ENCODE measurements at places on chromosomes 1 and 21.

GRCh38 chr1:69421286-69421685 is 146.4 kb upstream of the LRRC7 start:
- DNase-seq = no peak

DNA sequence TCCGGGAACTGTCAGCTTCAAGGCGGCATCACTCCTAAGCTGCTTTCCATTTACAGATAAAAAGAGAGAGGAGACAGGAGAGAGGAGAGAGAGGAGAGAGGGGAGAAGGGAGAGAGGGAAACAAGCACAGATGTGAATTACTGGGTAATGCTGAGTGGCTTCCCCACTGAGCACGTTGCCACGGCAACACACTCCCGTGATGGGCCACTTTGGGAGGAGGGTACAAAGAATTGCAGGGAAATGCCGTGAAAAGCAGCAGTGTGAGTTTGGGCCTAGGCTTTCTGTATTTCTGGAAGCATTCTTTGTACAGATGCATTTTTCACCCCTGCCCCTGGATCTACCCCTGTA is 128.0 kb upstream of the IRF2BP2 start:
- DNase-seq = no peak

DNA sequence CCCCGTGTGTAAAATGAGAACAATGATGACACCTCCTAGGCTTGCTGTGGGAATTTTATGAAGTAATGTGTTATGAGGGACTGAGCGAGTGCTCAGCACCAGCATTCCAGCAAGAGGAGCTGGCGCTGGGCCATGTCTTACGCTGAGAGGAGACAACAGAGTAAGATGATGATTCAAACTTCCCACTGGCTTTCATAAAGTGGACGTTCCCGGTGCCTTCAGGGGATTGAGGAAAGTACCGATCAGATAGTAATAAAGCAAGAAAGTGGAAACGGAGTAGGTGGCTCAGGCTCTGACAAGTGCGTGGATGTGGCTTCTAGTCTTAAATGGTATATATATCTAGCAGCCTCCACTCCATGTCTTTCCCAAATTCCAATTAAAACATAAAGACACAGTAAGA is 23.8 kb downstream of the EPHA10 start:
- DNase-seq = no peak

- DNase-seq = no peak
Measured at GRCh38 chr1:217153361-217153760, 430.1 kb upstream of the ESRRG start.

DNA sequence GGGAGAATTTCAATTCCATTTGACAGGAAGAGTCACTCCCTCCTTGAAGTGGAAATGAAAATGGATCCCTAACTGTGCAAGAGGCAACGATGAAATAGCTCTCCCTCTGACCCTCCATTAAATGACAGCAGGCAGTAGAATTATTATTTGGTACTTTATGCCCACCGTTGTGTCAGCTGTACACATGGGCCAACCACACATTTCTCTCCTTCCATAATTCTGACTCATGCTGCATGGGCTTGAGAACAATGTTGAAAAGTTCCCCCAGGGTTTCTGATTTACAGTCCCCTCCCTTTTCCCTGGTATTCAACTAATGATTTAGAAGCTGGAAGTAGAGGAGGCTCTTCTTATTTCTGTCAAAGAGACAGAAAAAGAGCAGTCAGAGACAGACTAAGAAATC is 103.5 kb downstream of the RGS7 start:
- no peak for DNase-seq

GRCh38 chr1:196400478-196401451 is 207.5 kb downstream of the KCNT2 start:
- DNase-seq = no peak

DNA sequence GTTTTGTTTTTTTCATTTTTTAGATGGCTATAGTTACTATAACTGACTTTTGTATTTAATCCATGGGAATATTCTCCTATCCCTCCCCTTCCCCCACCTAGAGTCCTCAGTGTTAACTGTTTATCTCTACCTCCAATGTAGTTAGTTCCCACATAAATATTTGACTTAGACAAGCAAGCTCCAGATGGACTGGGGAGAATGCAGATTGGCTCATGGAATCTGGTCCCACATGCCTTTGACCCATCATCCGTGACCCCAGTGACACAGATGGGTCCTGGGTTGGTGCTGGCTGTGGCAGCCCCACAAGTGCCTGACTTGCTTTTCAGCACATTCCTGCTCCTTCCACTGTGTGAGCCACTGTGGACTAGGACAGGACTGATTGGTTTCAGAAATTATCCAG is 41.8 kb downstream of the ATP2B4 start:
- DNase-seq = no peak

GRCh38 chr1:6133146-6133895 is 46.8 kb downstream of the CHD5 start:
- DNase-seq = no peak

DNA sequence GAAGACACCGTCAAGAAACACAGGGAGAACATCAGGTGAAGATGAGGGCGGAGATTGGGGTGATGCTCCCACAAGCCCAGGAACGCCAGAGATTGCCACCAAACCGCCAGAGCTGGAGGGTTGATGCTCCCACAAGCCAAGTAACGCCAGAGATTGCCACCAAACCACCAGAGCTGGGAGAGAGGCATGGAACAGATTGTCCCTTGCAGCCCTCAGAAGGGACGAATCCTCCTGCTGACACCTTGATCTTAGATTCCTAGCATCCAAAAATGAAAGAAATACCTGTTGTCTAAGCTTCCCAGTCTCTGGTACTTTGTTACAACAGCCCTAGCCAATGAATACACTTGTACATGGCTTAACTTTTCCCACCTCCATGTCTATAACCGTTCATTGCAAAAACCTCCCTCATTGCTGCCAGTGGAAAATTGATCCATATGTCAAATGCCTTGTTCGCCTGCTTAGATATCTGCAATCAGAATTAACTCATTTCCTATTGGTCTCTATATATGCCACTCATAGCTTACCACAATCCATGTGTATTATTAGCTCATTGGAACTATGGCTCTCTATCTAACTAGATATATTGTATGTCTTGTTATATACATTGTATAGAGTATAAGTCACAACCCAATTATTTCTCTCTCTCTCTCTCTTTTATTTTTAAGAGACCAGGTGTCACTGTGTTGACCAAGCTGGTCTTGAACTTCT is 127.4 kb downstream of the ADSS2 start:
- DNase-seq = no peak

- no peak for DNase-seq
Measured at GRCh38 chr1:194004146-194004545, 817.7 kb upstream of the B3GALT2 start.

- DNase-seq = no peak
Measured at GRCh38 chr21:14768042-14768441, 221.9 kb upstream of the SAMSN1 start.

DNA sequence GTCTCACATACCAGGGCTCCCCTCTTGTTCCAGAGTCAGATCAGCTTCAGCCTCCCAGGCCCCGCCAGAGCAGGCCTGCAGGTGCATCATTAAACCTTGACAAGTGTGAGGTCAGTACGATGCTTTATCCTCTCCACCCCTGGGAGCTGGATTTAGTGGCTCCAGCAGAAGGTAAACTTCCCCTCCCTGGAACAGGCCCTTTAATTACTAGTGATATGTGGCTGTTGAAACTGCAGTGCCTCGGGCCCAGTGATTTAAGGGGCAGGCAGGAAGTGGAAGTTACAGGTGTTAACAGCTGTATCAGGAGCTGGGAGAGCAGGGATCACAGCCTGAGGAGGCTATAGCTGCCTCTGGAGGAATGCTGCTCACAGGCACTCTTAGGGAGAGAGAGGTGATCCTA is 132.4 kb upstream of the KLHDC7A start:
- no peak for DNase-seq

GRCh38 chr1:2271211-2271721 is 43.1 kb downstream of the SKI start:
- DNase-seq = no peak

- DNase-seq = peak; percentile 16
Measured at GRCh38 chr1:150160964-150161621, 11.4 kb downstream of the PLEKHO1 start.

- peak; percentile 56 for DNase-seq
Measured at GRCh38 chr1:99707535-99708142, 58.8 kb downstream of the FRRS1 start.

- DNase-seq = no peak
Measured at GRCh38 chr1:20367116-20367585, 76.5 kb downstream of the VWA5B1 start.

- no peak for DNase-seq
Measured at GRCh38 chr1:210627755-210628154, 299.1 kb downstream of the HHAT start.

- DNase-seq = no peak
Measured at GRCh38 chr1:58441699-58442098, 104.8 kb downstream of the OMA1 start.

GRCh38 chr1:100955322-100955721 is 59.4 kb downstream of the SLC30A7 start:
- DNase-seq = no peak

DNA sequence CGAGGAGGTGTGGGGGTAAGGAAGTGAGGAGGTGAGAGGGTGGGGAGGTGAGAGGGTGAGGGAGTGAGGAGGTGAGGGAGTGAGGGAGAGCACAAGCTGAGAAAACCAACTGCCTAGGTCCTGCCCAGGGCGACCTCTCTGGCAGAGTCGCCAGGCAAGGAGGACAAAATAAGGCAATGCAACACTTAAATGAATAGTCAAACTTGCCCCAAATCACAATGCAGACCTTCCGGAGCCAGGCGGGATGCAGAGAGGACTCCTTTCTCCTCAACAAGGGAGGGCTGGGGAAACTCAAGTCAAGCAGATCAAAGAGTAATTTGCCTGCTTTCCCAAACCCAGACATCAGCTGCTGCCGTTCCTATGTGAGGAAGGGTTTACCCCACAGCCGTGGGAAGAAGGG is 86.0 kb downstream of the CCDC185 start:
- DNase-seq = no peak
